ENCODE measurements at places on chromosomes 2 and 18. TPM values are rescaled to one million over a fixed set of nuclear protein-coding genes. Genes with fewer than 3 reads are reported as not detected.

STPG4 gene
- total RNA-seq = not detected

NEU2 gene
- total RNA-seq = not detected

C1D gene
- 22.3 TPM for total RNA-seq

DOK1 gene
- total RNA-seq = 10.5 TPM

HOXD11 gene
- total RNA-seq = 40.2 TPM

TLX2 gene
- not detected for total RNA-seq

SH2D6 gene
- total RNA-seq = 0.99 TPM

HTRA2 gene
- 33.0 TPM for total RNA-seq

RND3 gene
- 40.0 TPM for total RNA-seq

FAM228A gene
- total RNA-seq = 1.7 TPM

HAAO gene
- total RNA-seq = 32.6 TPM

FEV gene
- total RNA-seq = 1.3 TPM

ARL6IP6 gene
- 23.8 TPM for total RNA-seq

FBXO36 gene
- total RNA-seq = 7.2 TPM

PROC gene
- 4.1 TPM for total RNA-seq

All from metanephros (tissue), 2 donors.